ENCODE measurements at places on chromosomes 2 and 18.

GRCh38 chr2:25000036-25000435 lies 28.3 kb upstream of the DNAJC27 start:
- no peak for DNase-seq

- DNase-seq: no peak
These were observed 5.0 kb downstream of the GYPC start for GRCh38 chr2:126660971-126661370.

- DNase-seq: no peak
These were observed 5.3 kb downstream of the PLEKHH2 start for GRCh38 chr2:43642363-43642762.

GRCh38 chr18:62324181-62324828 lies 805 bp upstream of the TNFRSF11A start:
- DNase-seq: no peak

GRCh38 chr2:111169924-111170323 lies 49.2 kb downstream of the BCL2L11 start:
- no peak for DNase-seq

- DNase-seq: no peak
These were observed 283.7 kb downstream of the SUCLG1 start for GRCh38 chr2:84175340-84175739.

GRCh38 chr2:65350651-65351056 lies 81.7 kb downstream of the SPRED2 start:
- no peak for DNase-seq

DNA sequence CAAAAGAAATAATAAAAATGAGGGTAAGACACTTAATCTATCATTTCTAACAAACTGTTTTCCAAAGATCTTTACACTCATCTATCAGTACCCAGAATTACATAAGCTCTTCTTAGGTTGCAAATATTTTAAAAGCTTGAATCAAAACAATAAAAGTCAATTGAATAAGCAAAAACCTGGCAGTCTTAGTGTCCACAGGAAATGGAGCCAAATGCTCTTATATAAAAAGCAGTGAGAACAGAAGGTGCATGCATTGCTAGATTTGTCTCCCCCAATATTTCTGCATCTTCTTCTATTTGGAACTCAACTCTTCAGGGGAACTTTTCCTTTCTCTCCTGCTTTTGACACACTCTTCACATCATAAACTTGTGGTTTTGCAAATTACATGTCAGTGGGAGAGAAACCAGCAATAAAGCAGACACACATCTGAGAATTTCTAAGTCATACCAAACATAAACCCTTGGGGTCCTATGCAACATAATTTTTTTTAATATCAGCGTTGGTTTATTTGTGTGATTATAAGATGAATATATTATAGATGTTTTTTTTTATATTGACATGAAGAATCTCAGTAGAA lies 343.9 kb upstream of the ACVR2A start:
- no peak for DNase-seq

DNA sequence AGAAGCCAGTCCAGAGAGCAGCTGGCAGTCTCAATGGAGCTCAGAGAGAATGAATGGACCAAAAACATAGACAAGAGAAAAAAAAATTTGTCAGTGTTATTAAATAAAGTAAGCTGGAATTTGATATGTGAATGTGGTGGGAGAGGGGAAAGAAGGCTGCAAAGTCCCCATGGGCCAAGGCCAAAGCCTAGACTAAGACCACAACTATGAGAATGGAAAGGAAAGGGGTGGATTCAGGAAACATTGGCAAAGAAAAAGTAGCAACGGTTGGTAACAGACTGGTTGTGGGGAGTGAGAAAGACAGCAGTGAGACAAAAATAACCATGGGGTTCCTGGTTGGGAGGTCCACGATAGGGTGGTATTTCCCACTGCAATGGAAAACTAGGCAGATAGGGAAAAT lies 47.0 kb downstream of the ZEB2 start:
- no peak for DNase-seq

GRCh38 chr18:31983976-31984375 lies 34.6 kb upstream of the RNF125 start:
- DNase-seq: no peak

DNA sequence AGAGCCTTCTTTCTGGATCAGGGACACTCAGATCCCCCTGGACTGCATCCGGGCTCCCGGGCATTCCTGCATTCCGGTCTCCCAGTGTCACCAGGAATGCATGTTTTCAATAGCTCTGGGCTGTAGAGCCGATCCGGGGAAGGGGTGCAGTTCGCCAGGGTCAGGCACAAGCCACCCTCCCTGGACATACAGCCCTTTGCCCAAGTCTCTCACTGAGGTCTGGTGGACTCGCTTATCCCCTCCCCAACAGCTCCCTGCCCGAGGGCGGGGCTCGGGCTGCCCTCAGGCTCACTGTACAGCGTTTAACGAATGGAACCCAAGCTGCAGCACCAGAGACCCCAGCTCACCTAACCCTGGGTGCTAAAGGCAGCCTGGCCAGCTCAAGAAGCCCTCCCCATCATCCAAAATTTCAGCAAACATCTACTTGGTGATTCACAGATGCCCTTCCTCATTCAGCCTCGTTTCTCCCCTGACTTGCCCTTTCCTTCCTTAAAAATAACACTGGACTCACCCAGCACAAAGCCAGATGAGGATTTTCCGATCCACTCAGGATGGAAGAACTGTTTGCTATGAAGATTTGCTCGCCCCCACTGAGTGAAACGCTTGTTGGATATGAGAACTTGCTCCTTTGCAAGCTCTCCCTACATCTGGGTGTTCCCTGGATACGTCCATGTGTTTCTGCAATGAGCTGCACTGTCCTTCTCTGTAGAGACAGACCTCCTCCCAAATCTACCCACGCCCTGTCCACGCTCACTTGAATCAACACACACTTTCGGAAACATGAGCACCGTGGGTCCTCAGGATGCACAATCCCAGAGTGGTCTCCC lies 58.1 kb downstream of the PXDN start:
- no peak for DNase-seq

- no peak for DNase-seq
These were observed 71.5 kb downstream of the EDAR start for GRCh38 chr2:108917526-108917925.

GRCh38 chr2:27683390-27684071 lies 19.8 kb downstream of the SLC4A1AP start:
- DNase-seq: peak; percentile 80

GRCh38 chr2:127624320-127624755 lies 21.6 kb upstream of the GPR17 start:
- DNase-seq: no peak

DNA sequence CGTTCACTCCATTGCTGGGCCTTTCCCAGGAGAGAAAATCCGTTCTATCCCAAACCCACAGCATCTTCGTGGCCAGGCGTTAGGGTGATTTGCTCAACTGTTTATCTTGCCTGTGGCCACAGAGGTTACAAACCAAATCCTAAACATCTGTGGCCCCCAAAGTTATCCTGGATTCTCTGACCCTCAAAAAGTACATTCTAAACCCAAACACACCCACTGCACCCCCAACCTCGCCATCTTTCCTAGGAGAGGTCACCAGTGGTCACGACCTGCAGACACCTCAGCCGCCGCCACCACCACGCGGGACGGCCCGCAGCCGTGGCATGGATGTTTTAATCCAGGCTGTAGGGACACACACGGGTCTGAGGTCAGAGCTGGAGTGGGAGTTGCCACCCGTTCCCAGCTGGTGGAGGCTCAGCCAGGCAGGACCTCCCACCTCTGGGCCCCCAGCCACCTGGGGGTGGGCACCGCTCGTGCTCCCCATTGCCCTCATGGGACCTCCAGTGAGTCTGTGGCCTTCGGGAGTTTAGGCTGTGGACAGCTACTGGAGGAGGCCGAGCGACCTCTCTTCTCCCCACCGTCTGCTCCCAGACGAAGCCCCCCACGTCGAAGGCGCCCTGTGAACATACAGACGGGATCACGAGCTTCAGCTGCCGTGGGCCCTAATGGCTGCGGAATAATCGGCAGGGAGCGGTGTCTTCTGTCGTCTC lies 72.0 kb downstream of the KCNG2 start:
- DNase-seq: no peak

DNA sequence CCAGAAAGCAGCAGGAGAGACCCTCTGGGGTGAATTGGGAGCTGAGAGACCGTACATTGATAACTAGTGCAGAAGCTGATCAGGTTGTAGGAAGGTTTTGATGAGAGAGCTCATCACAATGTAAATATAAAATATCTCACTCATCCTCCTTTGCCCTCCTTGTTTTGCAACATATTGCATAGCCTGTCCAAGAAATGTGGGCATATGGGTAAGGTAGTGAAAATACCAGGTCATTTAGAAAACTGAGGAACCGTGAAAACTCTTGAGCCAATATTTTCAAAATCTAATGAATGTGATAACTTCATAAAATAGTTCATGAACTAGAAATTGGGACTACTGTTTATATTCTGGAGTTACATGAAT lies 31.4 kb downstream of the C18orf54 start:
- DNase-seq: no peak

GRCh38 chr18:30150586-30151250 lies 891.8 kb downstream of the DSC3 start:
- no peak for DNase-seq

- no peak for DNase-seq
These were observed 217.4 kb upstream of the SMIM21 start for GRCh38 chr18:75644871-75645270.

DNA sequence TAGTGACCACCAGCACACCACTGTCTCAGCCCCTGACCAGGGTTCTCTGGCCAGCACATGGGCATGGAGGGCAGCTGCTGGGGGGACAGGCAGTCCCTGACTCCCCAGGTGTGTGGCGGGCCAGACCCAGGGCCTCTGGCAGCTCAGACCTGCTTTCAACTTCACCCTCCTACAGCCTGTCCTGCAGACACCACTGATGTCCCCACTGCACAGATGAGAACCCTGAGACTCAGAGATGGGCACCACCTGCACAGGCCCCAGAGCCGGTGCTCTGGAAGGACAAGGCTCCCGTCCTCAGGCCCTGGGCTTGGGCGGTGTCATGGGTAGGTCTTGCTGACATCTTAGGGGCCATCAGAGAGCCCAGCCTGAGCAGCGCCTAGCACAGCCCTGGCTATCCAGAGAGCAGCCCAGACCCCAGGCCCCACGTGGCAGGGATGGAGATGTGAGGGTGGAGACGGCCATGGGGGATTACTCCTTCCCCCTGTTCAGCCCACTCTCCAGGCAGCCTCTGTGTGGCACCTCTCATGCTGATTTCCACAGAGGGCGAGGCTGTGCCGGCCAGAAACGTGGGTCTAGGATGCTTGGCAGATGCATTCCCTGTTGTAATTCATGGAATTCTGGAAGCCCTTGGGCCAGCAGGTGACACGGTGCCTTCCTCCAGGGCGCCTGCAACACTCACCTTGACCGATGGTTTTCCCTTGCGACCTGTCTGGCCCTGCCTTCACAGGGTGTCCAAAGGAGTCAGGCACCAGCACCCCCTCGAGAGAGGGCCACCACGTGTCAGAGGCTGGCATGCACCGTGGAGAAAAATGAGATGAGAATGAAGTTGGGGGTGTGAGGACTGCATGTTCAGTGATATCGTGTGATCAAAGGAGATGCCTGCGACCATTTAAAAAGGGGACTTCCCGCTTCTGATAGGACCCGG lies 61.2 kb upstream of the GLI2 start:
- no peak for DNase-seq

- peak; percentile 72 for DNase-seq
These were observed 24.7 kb upstream of the PNPT1 start for GRCh38 chr2:55718165-55719008.

GRCh38 chr2:189088591-189089205 lies 90.9 kb downstream of the COL5A2 start:
- no peak for DNase-seq

GRCh38 chr2:129748653-129749052 lies 230.8 kb upstream of the RAB6C start:
- DNase-seq: peak; percentile 39

GRCh38 chr2:43838560-43839267 lies at the start of the genes ABCG5 and ABCG8:
Gene ABCG5 (minus strand): TSS chr2:43838839. CDS start chr2:43838679, 160 bp downstream.
Gene ABCG8 (plus strand): TSS chr2:43838971. CDS start chr2:43839054, 83 bp downstream.
- no peak for DNase-seq

DNA sequence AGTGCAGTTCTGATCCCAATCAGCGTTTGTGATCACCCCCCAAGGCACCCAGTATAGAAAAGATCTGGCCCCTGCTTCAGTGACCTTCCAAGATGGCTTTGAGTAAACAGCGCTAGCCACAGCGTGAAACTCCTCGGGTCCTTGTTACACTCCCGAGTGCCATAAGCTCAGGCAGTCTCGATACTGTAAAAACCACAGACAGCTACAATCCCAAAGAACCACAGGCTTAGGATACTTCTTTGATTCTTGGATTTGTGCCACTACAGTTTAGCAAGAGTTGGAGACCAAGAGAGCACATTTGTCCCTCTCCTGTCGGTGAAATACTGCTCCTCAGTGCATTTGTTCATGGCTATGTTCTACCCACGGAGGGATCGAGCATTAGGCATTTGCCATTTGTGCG lies 352.5 kb upstream of the ZNF521 start:
- DNase-seq: no peak

DNA sequence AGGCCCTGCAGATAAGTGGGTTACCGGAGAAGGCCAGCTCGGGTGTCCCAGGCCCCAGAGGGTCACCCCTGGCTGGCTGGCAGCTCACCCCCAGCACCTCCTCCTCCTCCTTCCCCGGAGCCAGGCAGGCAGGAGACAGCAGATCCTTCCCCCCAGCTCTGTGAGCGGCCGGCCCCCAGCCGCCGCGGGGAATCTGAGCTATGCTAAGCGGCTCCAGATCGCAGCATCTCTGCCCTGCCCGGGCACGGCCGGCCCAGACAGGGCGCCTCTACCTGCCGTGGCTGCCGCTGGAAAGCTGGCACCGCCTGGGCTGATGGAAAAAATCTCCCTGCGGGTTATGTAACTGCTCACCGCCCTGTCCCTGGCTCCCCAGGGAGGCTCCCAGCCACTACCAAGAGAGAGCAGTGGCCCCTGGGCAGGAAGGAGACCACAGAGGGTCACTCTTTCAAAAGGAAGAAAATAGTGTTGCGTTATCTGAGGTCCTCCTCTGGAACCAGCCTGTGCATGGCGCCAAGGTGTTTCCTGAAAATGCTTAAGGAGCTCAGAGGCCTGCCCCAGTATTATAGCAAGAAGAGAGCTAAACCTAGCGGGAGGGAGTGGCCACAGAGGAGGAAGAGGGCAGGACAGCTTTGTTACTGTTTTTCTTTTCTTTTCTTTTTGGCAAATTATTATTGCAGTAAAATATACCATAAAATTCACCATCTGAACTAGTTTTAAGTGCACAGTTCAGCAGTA lies 179.0 kb downstream of the SMAD7 start:
- DNase-seq: no peak

DNA sequence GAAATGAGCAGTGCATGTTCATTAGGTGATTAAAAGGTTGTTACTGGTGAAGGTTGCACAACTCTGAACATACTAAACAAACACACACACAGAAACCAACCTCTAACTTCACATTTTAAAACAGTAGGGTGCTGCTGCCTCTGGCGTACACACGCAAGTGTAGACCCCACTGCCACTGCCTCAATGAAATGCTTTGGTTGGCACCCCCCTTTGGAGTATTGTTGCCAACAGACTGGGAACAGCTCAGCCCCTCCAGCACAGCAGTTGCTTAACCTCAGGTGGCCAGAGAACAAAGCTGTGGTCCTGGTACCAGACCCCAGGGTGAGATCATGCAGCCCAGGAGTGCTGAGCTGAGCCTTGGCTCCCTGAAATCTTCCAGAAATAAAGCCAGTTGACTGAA lies 138.6 kb downstream of the TMEM18 start:
- DNase-seq: no peak

- DNase-seq: no peak
These were observed 32.7 kb downstream of the YPEL5 start for GRCh38 chr2:30179536-30179935.
